ENCODE measurements at places on chromosomes 16 and 17.

GRCh38 chr16:85275533-85276249 lies 163.4 kb upstream of the CIBAR2 start:
- peak; percentile 66 for DNase-seq

GRCh38 chr16:3642397-3643094 lies 11.9 kb upstream of the DNASE1 start:
- DNase-seq = no peak

GRCh38 chr17:40121181-40122135 lies at the start of gene MSL1:
TSS of gene MSL1 (plus strand) at chr17:40121971. CDS start at chr17:40122613, 642 bp downstream.
- peak; percentile 14 for DNase-seq

GRCh38 chr17:40179923-40180659 lies 2.8 kb downstream of the RAPGEFL1 start:
- DNase-seq = no peak

DNA sequence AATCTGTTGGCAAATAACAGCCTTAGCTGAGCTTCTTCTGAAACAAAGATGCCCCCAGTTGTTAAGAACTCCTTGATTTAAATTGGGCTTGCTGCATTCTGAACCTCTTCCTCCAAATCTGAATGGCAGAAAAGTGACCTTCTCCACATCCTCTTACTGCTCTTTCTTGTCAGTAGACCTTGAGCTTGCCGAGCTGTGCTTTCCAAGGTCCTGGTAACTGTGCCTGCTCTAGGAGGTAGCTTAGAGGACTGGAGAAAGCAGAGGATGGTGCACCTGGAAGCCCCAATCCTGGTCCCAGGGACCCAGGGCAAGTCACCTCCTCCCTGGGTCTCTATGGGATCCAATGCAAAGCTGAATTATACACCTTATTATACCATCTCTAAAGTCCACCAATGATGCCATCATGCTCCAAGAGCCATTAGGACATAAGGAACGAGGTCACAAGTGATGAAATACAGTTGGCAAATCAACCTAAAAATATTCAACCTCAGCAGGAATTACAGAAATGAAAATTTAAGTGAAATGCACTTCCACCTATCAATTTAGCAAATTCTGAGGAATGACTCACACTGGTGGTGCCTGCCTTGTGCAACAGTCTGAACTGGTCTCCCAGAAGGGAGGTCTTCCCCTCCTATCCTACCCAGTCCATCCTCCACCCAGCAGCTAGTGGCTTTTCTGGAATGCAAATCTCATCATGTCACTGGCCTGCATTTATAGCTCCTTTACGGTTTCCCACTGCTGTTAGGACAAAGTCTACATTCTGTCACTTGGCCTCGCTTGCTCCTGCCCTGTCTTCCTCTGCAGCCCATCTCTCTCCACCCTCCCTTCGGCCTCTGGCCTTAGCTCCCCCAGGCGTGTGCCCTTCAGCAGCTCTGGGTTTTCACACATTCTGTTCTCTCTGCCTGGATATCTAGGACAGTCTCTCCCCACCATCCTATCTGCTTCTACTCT lies 36.6 kb downstream of the TOM1L2 start:
- no peak for DNase-seq

DNA sequence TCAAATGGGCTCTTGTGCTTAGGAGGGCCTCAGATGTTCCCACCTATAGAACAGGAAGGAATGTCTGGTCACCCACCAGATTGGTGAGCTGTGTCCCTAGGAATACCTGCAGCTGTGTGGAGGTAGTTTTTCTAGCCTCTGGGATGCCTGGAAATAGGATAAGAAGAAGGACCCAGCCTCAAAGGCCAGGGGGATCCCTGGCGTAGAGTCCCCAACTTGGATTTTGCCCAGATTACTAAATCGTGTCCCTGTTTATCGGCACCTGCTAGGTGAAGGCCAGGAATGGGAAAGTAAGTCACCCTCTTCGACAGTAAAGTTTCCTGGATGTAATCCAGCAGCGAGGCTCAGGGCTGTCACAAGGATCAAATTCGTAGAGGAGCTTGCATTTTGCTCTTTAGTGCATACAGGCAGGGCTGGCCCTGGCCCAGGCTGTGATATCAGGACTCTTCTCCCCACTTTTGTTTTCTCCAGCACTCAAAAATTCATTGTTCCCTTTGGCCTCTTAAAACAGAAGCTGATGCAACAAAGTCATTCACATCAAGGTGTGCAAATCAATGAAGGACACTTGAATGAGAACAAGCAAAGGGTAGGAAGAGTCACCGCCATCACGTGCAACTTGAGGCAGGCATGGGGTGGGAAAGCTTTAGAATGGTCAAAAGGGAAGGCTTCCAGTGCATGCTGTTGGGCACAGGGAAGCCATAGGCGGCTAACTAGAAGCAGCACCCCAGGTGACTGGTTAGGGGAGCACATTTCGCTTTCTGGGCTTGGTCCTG lies 7.5 kb downstream of the SLC13A2 start:
- DNase-seq = no peak

DNA sequence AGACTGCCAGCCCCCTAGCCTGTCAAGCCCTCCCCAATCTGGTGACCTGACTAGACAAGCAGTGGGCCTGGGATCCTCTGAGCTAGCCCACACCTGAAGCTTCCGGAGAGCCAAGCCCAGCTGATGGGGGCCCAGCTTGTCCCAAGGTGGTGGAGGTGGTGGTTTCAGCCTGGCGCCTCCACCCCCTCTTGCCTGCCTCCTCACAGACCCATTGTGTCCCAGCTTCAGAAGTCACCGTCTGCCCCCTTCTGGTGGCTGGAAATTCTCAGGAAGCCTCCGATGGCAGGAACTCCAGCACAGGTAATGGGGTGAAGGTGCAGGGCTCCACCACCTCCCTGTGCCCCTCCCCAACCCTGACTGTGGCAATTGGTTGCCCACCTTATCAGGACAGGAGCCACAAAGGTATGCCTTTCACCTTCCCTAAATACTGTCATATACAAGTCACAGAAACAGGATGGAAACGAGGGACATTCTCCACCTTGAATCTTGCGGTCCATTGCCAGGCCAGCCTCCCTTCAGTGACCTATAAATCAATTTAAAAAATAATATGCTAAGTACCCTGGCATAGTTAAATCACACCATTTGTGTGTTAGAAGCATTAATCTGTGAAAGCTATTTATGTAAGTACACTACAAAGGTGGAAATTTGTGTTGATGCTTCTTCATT lies 66.0 kb upstream of the ZNF423 start:
- no peak for DNase-seq

DNA sequence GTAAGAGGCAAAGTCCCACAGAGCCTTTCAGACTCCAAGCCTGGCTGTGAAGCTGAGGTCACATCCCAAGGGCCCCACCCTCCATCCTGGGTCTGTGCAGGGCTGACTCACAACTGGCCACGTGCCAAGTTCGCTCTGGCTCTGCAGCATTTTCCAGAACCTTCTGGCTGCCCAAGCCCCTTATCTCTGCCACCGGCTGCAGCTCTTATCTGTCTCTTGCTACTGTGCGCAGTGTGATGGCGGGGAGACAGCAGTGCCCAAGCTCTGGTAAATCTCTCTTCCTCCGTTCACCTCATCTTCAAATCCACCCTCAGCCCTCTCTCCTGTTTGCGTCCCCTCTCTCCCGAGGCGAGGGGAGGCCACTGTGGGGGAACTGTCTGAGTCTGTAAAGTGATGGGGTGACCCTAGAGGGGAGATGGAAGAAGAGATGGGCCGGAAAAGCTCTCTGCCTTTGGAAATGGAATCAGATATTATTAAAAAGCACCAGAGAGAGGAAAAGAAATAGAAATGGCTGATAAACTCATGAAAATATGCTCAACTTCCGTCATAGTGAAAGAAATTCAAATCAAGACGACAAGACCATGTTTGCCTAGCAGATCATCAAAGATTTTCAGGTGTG lies 162.7 kb upstream of the CDC42EP4 start:
- peak; percentile 22 for DNase-seq

DNA sequence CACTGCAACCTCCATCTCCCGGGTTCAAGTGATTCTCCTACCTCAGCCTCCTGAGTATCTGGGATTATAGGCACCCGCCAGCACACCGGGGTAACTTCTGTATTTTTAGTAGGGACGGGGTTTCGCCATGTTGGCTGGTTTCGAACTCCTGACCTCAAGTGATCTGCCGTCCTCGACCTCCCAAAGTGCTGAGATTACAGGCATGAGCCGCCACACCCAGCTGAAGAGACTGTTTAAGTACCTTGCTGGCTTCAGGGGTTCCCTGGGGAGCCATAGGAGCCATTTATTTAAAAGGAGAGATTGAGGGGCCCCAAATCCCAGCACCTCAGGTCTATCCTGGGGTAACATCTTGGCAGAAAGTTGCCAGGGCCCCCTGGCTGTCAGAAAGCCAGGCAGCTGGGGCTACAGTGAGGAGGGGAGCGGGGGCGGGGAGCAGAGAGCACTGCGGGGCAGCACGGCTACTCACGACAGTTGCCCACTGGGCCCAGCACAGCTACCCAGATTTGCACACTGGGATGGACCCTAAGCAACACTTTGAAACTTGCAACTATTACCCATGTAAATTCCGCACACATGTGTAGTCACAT lies 1.6 kb downstream of the SNAI3 start:
- DNase-seq = no peak

DNA sequence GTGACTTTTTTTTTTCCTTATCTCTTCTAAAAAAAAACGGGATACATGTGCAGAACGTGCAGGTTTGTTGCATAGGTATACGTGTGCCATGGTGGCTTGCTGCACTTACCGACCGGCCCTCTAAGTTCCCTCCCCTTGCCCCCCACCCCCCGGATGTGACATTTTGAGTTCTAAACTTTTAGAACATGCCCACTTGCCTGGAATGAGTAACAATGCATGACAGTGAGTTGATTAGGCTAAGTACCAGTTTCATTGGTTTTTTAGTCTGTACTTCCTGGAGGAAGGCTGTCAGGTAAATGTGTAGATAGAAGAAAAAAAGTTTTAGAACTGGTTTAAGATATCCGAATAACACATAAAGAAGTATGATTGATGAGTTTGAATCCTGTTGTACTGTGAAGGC lies 4.0 kb downstream of the BPTF start:
- DNase-seq = no peak

DNA sequence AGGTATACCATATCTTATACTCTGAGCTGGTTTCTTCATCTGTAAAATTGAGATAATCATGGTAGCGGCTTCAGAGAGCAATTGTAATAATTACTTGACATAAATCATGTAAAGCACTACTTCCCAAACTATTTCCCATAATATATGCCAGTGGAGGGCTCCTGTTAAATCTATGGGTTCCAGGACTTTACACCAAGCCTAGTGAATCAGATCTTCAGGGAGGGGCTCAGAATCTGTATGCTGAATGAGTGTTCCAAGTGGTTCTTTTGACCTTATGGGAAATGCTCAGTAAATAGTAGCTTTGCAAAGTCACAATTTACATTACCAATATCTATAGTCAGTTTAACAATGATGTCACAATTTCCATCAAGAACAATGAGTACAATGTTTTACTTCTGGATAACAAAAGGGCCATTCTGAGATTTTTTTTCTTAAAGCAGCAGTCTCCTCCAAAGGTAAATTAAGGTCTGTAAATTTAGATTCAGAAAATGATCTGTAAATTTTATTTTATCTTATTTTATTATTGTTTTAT lies 50.9 kb upstream of the NLK start:
- no peak for DNase-seq

DNA sequence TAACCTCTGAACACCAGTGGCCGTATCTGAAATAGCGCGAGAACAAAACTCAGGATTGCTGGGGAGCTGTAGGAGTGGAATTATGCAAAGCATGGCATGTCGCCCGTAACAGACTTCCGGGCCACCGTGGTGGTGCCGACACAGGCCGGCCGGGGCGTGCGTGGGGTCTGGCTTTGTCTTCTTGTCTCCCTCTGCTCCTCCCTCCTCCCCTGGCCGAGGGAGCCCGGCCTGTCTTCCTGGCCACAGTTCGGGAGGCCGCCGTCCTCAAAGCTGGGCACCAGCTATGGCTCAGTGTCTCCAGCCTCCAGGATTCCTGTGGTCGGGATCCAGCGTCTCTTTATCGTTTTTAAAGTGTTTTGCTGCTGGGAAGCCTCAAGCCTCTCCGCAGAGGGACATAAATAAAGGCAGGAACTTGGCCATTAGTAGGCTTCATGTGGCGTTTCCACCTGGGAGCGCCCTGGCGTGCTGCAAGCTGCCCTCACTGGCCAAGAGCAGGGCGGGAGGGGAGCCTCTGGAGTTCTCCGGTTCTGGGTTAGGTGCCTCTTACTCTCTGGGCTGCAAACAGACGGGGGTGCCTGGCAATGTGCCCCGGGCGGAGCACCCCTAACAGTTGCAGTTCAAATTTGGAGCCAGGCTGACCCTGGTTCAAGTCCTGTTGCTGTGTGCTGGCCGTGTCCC lies 22.0 kb upstream of the NPTX1 start:
- no peak for DNase-seq

DNA sequence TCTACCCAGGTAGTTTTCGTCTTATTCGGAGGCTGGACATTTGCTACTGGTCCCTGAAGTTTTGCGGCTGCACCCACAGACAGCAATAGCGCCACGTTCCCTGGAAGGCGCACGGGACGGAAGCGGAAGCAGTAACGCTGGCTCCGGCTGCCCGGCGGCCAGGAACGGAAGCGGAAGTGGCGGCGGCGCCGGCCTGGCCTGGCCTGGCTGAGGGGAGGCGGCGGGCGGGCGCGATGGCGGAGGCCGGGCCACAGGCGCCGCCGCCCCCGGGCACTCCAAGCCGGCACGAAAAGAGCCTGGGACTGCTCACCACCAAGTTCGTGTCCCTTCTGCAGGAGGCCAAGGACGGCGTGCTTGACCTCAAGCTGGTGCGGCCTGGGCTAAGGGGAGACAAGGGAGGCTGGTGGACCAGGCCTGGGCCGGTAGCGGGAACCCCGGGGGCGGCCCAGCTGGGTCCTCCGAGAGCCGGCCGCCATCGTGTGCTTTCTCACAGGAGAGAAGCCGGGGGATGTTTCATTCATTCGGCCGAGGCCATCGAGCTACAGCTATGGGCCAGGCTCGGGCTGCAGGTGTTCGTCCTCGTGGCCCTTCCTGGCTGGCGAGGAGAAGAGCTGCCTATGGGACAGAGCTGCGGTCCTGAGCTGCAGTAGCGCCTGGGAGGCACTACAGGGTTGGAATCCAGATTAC lies at the start of gene E2F4:
Gene E2F4, plus strand, starts transcription at position 161 of the 687 bp plus-strand sequence. Its CDS starts 73 bp downstream, at position 234.
- DNase-seq = peak; percentile 93

GRCh38 chr16:55435387-55435786 lies 43.6 kb upstream of the MMP2 start:
- no peak for DNase-seq

DNA sequence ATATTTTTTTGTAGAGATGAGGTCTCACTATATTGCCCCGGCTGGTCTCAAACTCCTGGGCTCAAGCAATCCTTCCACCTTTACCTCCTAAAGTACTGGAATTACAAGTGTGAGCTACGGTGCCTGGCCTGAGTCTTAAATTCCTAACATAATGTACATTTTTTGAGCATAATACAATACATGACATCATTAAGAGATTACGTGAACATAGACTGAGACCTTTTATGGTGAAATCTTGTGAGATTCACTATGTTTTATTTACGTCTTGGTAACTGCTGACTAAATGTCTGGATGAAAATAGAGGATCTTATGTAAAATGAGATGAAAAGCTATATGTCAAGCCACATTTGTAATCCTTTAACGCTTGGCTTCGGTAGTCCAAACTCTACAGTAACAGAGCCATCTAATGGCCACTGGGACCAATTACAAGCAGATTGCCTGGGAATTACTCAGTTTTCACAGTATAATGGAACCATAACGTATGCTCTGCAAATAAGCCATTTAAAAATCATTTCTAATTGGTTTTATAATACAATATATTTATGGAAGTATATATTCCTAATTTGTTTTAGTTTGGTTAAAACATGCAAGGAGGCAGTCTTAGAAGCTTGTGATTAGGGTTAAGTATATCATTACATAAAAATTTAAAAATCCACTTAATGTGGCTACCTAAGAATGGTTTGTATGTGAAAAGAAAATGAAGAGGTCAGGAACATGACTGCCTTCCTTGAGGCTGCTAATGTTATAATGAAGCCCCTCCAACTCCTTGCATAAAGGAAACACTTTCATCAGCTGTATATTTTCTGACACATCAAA lies 8.1 kb upstream of the EFCAB13 start:
- DNase-seq = peak; percentile 14

Data from amygdala (tissue), 56 donors.